T-helper 2 cell (primary cell): ENCODE measurements at places on chromosomes 1 and 21.

DNA sequence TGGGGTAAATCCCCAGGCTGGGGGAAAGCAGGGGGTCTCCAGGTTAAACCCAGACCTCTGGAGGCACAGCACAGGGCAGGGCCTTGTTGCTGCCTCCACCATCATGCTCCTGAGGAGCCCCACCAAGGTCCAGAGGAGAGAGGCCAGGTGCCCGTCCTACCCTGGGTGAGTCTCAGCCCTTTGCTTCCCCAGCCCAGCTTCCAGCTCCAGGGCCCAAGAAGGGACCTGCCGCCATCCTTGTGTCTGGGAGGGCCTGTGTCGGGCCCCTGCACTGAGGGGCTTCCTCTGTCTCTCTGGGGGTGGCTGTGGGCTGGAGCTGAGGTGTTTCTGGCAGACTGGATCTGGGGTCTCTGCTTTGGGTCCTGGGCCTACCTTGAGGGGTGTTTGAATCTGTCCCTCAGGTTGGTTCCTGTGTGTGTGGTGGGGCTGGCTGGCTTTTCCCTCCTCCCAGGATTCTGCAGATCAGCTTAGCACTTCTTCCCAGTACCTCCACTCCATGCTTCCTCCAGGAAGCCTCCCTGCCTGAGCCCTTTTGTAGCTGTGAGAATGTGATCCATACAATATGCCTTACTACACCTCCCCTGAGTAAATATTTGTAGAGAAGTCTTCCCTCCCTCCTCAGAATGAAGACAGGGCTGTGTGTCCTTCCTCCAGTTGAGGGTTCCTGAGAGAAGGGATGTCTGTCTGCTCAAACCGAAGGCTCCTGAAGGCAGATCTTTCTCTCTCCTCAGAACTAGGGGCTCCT, 6.2 kb downstream of the GPR3 start:
- DNase-seq: no peak

GRCh38 chr1:239225396-239225795, 161.0 kb upstream of the CHRM3 start:
- no peak for DNase-seq

DNA sequence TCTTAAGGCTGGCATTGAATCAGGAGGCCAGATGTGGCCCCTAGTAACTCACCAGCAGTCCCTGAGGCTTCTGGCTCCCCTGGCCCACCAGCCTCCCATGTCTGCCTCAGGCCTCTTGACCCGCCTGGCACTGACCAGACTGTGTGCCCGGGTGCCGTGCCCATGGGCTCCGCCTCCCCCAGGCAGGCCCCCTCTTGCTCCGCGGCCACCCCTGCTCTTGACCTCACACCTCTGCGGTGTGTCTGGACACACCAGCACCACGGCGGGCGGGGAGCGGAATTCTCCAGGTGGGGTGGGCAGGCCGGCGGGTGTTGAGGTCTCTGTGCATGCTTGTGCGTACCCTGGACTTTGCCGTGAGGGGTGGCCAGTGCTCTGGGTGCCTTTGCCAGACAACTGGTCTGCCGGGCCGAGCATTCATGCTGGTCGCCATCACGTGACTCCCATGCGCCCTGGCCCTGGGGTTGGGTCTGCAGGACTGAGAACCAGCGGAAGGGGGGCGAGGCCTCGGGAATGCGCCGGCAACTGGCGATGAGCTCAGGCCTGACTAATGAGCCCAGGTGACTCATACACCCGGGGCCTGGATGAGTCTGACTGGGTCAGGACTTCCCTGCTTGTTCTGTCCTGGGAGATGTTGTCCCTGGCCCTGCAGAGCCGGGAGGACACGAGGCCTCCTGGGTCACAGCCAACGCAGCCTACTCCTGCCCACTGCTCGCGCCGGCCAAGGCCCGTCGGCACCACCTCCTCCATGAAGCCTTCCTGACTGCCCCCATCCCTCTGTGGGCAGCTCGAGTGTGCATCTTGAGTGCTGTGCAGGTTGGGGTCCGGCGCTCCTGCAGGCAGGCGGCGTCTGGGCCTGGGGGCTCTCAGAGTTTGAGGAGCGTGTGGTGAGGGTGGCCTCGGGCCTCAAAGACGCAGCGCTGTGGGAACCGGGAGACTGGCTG, 22.6 kb downstream of the COL18A1 start:
- no peak for DNase-seq

GRCh38 chr1:202547215-202547614, 163.0 kb downstream of the SYT2 start:
- DNase-seq: no peak

GRCh38 chr1:207923561-207923960, 12.6 kb upstream of the CD34 start:
- DNase-seq: no peak

- peak; percentile 68 for DNase-seq
Observed at GRCh38 chr1:41919764-41920397, 1.2 kb upstream of the HIVEP3 start.

GRCh38 chr21:44027607-44028286, 15.6 kb downstream of the TRAPPC10 start:
- DNase-seq: no peak

DNA sequence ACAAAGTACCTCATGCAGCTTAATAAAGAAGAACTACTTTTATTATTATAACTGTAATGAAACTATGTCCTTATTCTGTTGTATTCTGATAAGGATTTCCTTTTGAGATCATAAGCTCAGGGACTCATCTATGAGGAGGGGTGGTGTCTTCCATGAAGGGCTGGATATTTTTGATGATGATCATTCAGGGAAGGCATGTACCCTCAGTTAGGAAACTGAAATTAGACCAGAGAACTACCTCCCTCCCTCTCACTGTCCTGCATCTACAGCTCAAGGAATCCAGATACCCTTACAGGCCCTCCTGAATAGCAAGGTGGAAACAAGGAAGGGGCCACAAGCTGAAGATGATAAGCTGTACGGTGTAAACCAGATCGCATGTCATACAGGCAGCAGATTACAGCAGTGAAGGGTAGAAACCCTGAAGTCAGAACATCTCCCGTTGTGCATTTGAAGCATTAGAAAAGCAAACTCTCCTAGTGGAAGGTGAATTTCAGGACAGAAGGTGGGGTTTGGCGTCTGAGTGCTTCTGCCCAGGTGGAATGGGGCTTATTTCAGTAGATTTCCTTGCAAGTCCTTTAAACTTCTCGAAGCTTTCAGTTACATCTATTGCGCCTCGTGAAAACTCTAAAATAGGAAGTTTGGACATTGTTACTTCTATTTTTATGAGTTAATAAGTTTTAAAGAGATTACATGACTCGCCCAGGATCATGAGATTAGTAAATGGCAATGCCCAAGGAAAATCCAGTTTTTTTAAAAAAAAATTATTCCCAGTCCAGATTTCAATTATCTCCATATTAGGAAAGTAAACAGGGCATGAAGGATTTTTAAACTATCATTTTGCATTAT, 101.1 kb upstream of the HNRNPU start:
- DNase-seq: no peak

GRCh38 chr1:21325231-21325718, 35.0 kb upstream of the ECE1 start:
- no peak for DNase-seq

GRCh38 chr1:25738499-25738898, 61.5 kb upstream of the SELENON start:
- no peak for DNase-seq

DNA sequence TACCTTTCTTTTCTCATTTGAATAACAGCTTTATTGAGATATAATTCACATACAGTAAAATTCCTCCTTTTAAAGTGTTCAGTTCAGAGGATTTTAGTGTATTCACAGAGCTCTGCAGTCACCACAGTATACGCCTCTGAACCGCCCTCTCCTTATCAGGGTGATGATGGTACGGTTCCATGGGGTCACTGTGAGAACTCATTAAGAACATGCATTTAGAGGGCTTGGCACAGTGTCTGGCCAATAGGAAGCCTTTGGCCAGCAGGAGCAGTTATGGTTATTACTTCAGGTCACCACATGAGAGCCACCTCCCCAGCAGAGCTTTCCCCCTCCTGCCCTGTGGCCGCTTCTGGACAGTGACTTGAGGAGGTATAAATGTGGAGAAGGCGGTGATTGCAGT, 27.3 kb downstream of the KCNQ4 start:
- no peak for DNase-seq

- DNase-seq: no peak
Observed at GRCh38 chr1:109444346-109444745, 18.1 kb upstream of the PSMA5 start.

GRCh38 chr1:185152187-185152767, 4.5 kb downstream of the TRMT1L start:
- DNase-seq: no peak

DNA sequence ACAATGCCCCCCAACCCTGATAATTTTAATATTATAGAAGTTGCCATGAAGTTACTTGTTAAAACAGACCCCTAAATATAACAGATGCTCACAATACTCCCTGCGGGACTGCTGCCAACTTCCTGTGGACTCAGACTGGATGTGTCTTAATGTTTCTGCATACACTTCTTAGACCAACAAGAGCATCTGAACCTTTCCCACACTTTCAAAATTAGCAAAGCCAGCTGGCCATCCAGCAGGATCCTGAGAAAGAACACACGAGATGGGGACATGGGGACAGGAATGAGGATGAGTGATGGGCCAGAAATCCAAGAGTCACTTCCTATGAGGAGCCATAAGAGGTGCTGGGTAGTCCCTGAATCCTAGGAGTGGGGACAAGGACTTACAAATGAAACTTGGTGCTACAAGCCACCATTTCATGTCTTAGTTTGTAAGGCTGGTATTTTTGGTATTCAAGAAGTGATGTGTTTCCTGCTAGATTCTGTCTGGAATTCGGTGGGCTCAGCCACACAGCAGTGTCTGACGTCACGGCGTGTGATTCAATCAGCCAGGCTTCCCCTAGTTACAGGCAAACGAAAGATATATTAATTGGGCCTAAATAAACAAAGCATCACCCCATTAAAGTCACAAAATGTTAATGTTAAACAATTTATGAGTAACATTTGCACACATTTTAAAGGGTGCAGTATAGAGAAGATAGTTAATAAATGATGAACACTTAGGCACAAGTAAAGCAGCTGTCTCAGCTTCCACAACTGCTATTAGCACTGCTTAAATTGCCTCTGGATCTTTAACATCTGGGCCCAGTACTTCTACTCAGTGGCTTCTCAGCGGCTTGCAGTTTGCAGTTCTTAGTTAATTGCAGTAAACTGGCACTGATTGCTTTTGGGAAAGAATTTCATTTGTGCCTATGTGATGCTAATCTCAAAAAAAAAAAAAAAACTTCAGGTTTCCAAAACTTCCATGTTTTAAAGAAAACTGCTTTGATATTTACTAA, 41.2 kb upstream of the RGS8 start:
- no peak for DNase-seq

DNA sequence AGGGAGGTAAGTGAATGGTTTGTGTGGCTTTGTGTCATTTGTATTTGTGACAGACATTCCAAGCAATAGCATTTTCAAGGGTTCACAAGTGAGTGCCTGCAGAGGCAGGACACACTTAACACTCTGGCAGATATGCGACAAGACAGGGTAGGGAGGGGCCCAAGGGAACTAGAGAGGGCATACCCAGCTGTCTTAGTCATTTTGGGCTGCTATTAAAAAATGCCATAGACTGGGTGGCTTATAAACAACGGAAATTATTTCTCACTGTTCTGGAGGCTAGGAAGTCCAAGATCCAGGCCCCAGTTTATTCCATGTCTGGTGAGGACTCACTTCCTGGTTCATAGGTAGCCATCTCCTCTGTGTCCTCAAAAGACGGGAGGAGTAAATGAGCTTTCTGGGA, 137.4 kb downstream of the FGGY start:
- DNase-seq: no peak

GRCh38 chr1:60133848-60134247, 60.3 kb upstream of the C1orf87 start:
- no peak for DNase-seq

DNA sequence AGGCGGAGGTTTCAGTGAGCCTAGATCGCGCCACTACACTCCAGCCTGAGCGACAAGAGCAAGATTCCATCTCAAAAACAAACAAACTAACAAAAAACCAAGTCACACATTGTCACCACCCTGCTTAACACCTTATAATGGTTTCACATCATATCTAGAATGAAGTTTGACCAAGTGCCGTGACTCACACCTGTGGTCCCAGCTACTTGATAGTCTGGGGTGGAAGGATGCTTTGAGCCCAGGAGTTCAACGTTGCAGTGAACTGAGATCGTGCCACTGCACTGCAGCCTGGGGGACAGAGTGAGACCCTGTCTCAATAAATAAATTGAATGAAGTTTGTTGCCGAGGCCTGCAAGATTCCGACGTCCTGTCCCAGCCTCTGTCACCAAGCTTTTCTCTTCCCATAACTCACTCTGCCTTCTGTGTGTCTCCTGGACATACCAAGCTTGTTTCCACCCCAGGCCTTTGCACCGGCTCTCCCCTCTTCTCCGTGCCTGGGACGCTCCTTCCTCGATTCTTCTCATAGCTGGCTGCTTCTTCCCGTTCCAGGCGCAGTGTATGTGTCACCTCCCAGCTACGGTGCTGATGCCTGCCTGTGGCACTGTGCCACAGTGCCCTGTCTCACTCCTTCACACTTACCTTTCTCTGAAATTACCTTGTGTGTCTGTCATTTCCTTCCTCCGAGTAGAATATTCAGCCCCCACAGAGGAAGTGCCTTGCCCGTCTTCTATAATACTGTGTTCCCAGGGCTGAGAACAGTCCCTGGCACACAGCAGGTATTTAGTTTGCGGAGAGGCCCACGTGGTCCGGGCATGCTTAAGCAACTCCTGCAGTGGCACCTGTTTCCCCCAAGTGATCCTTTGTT, 3.8 kb upstream of the SELENON start:
- DNase-seq: peak; percentile 25

GRCh38 chr1:9875636-9876000, 34.5 kb downstream of the CTNNBIP1 start:
- no peak for DNase-seq

DNA sequence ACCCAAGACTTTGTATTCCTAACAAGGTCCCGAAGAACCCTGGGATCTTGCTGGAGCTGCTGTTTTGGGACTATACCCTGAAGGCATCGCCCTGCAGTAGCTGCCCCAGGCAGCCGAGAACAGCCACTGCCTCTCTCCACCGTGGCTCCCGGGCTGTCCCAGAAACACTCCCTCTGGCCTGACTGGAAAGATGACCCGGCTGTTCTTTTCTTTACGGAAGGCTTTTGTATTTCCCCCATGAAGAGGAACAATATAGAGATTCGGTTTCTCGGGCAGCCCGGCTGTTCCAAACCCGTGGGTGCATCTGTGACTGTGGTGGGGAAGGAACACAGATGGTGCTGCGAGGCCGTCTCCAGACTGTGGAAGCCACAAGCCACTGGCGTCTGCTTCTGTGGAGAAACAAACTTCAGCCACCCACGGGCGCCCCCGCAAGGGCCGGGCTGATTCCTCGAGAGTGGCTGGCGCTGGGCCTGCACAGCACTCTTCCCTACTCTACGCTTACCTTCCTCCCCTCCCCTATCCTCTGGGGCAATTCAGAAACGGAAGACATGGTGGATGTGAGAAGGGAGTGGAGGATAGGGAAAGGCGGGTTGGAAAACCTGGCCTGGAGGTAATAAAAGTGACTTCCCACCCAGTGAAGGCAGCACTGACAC, 33.7 kb upstream of the VASH2 start:
- no peak for DNase-seq

DNA sequence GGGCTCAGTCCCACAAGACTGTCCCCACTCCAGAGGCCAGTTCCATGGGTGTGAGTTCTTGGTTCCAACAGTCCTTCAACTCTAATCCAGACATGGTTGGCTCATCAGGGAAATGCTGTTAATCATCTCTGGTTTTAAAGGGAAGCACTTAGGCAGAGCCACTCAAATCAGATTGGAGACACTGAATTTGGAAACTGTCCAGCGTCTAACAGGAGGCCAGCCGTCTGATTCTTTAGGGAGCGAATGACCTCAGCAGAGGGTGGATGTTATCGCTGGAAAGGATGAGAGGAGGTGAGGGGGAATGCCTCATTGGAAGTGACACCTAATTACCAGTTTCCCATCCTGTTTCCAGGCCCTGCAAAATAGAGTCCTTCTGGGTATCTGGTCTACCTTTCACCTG, 22.8 kb upstream of the LRRC38 start:
- no peak for DNase-seq
